Effector memory CD8-positive, alpha-beta T cell (primary cell): ENCODE measurements at places on chromosomes 7 and 10.

DNA sequence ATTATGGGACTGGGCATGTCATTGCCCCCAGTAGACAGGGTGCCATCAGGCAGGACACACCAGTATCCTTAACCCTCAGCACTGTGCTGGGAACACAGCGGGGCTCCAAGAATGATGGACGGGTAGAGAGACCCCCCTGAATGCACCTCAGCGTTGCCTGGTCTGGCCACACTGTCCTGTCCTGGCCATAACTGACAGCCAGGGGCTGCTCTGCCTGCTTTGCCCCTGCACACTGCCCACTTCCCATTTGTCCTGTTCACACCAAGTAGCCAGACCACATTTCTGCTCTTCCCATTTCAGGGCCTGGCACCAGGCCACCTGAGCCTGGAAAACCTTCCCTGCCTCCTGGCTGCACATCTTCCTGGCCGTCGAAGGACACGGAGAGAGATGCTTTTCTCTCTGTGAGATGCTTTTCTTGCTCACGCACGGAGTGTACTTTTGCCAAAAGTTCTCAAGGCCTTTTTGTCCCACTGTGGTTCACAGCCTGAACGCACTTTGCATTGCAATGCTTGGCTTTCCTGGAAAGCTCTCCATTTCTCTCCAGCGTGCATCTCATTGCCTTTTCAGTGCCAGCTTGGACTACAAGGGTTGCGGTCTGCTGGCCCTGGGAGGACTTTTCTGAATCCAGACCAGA, 131.0 kb upstream of the EEPD1 start:
- no peak for DNase-seq

DNA sequence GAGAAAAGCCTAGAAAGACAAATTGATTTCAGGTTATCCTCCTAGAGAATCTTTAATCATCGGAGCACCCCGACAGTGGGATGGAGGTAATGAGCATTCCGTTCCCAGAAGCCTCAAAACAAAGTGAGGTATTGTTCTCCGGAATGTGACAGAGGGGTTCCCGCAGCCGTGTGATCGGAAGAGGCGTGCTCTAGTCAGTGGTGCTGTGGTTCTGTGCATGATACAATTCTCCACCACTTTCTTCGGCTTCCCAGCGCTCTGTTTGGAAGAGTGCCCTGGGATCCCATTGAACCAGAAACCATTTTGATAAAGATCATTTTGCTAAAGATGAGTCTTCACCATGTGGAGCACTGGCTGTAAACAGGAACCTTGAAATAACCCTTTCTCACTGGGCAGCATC, 434.6 kb downstream of the PAXIP1 start:
- DNase-seq = no peak

DNA sequence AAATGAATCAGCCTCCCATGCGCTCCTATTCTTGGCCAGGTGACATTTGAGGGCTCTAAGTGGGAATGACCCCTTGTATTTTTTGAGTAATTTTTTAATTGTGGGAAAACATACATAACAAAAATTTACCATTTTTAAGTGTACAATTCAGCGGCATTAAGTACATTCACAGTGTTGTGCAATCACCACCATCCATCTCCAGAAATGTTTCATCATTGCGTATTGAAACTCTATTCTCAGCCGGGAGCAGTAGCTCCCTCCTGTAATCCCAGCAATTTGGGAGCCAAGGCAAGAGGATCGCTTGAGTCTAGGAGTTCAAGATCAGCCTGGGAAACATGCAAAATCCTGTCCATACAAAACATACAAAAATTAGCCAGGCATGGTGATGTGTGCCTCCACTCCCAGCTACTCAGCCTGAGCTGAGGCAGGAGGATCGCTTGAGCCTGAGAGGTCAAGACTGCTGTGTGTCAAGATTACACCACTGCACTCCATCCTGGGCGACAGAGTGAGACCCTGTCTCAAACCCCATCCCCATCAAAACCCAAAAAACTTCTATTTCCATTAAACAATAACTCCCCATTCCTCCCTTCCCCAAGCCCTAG, 2.5 kb downstream of the ANTXRL start:
- no peak for DNase-seq

DNA sequence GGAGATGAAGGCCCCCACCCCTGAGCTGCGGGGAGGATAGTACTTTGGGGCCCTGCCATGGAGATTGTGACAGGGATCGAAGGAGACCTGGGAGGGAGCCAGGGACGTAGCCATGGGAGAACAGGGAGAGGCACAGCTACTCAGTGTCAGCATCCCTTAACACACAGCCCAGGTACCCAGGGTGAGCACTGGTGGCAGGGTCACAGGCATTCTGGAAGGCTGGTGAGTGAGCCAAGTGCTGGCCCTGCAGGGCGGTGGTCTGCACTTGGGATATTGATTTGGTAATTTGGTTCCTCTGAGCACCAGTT, 39.8 kb downstream of the VWA2 start:
- no peak for DNase-seq

DNA sequence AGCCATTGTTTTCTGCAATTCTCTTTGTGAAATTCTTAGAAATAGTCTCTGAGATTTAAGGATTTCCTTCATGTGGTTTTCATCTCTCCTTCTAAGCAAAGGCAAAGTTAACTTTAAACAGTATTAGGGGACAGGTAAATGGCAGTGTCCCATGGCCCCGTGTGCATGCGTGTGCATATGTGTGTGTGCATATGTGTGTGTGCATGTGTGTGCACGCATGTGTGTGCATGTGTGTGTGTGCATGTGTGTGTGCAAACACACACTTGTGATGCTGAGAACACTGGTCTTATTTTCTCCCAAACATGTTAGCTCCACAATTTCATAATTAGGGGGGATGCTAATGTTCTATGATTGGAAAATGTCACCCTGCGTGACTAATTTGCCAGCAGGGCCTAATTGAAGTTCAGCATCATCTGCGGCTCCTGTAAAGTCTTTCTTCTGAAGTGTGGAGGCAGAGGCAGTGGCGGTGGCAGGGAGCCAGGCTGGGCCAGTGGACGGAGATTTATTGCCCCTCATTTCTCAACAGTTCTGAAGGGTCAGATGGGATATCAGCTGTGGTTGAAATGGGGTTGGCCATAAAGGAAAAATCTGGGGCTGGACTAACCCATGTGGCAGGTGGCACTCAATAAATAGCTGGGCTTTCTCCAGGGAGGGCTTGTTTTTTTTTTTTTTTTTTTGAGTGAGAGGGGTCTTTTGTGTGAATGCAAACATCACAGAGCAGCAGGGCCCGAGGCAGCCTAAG, 289.3 kb upstream of the PODXL start:
- no peak for DNase-seq

DNA sequence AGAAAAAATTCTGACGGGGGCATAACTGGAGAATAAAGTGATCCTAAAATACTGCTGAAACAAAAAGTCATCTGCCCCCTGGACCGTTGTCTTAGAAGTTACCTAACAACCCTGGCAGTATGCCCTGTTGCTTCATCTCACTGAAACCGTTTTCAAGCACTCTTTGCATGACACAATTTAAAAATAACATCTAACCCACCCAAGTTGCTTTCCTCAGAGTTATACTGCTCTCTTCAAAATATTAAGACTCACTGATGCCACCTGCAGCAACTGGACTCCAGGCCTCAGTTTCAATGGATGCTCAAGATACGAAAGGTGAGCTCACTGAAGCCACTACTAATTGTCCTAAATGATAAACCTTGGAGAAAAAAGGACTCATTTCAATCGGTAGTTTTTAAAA, 57.4 kb downstream of the CDK6 start:
- no peak for DNase-seq

- DNase-seq = no peak
Observed at GRCh38 chr10:125087191-125087896, 73.0 kb downstream of the CTBP2 start.

GRCh38 chr7:110084181-110084807, 1006.6 kb upstream of the LRRN3 start:
- no peak for DNase-seq

GRCh38 chr7:157403646-157404401, 67.0 kb downstream of the DNAJB6 start:
- no peak for DNase-seq

GRCh38 chr10:105075031-105075430, 433.9 kb downstream of the SORCS3 start:
- DNase-seq = no peak

GRCh38 chr7:32061346-32061745, 8.9 kb downstream of the PDE1C start:
- DNase-seq = no peak

DNA sequence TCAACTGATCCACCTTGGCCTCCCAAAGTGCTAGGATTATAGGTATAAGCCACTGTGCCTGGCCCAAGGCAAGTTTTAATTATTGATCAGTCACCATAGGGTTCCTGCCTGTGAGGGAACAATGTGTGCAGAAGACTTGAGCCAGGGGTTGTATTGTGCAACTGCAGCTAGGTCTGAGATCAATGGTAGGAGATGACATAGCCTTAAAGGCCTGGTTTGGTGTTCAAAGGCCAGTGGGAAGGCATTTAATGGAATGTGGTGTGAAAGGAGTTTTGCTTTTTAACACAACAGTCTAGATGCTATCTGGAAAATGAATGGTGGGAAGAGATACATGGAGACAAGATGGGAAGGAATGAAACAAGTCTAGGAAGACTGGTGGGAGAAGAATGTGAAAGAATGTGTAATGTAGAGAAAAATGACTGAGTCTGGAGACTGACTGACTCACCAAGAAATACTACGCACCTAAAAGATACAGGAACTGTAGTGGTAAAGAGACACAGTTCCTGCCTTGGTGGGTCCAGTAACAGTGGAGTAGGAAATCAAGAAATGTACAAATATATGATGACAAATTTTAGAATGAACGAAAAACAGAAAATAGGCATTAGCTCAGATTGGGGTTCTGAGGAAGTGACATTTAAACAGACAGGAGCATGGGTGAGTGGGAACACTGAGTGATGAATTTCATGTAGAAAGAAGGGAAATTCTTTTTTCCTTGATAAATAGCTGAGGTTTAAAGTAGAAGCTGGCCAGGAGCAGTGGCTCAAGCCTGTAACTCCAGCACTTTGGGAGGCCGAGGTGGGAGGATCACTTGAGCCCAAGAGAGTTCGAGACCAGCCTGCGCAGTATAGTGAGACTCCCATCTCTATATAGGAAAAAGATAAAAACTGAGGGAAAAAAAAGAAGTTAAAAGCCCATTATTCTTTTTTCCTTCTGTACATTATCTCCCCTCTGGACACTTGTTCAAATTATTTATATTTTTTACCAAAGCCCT, 9.4 kb downstream of the HNRNPF start:
- DNase-seq = no peak

DNA sequence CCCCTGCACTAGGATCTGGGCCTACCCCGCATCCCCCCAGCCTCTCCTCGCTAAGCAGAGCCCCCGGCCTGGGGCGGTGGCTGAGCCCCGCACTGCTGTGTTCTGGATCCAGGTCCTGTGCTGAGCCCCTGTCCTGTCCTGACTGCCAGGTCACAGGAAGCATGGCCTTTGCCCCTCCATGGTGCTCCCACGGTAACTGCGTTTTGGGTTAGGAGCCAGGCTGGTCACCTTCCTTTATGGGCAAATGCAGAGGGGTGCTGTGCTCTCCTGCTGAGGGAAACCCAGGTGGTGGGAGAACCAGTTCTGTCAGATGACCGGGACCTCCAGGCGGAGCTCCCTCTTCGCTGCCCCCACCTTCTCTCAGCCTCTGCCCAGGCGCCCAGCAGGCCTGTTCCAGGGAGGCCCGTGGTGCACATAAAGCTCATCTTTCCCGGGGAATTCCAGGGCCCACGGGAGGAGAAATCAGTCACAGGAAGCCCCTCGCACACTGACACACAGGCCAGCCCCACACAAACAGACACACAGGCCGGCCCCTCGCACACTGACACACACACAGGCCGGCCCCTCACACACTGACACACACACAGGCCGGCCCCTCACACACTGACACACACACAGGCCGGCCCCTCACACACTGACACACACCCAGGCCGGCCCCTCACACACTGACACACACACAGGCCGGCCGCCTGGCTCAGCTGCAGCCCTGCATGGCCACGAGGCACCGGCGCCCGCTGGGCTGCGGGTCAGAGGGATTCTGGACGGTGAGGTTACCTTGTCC, 75.6 kb downstream of the CFAP46 start:
- no peak for DNase-seq

GRCh38 chr10:62690703-62691102, 113.8 kb upstream of the ADO start:
- DNase-seq = no peak

- DNase-seq = no peak
Observed at GRCh38 chr10:33681595-33681994, 347.1 kb upstream of the NRP1 start.

DNA sequence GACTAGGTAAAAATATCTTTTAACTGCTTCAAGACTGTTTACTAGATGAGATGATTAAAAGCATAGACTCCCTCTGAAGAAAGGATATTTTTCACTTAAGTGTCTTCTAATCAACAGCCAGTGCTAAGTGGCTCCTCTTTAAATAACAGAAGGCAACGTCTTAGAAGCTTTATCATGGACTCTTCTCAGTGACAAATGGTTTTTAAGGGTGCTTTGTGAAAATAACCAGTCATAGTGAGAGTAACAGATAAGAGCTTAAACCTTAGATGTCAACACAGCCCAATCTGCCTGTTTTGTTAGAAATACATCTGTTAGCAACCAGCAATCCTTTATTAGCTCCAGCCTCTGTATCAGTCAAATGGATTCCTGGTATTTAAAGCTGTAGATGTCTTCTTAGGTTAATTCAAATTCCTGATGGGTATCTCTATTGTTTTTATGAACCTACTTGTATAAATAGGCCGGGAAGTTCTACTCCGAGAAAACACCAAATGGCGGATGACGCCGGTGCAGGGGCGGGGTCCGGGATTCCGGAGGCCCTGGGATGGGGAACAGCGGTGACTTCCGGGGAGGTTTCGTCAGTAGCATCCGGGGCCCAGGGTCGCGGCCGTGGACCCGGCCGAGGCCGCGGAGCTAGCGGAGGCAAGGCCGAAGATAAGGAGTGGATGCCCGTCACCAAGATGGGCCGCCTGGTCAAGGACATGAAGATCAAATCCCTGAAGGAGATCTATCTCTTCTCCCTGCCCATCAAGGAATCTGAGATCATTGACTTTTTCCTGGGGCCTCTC, 285.4 kb downstream of the GPR37 start:
- no peak for DNase-seq

GRCh38 chr7:149334930-149335329, 72.9 kb downstream of the ZNF783 start:
- no peak for DNase-seq

- DNase-seq = no peak
Observed at GRCh38 chr7:18496341-18496700, 772 bp downstream of the HDAC9 start.

DNA sequence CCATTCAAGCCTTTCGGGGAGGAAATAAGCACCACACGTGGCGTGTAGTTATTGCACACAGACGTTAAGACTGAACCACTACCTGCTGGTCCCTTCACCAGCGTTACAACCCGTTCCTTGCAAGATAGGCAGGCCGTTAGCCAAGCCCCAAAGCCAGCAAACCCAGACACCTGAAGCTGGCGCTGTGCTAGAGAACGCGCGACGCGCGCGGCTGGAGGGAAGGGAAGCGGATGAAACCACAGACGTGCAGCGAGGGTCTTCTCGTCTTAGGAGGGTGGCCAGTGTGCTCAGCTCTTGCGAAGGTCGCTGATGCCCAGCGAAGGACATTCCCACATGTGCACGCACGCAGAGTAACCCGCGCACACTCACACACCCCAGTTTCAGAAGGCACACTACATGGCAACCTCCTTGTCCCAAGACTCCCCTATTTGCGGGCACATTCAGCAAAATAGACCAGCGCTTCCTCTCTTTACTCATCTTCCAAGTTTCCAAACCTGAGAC, 980 bp downstream of the TMEM26 start:
- DNase-seq = no peak

- no peak for DNase-seq
Observed at GRCh38 chr10:108230478-108231170, 1066.1 kb upstream of the SORCS1 start.
